DMS53 (cell line): ENCODE measurements at places on chromosomes 4 and X.

DNA sequence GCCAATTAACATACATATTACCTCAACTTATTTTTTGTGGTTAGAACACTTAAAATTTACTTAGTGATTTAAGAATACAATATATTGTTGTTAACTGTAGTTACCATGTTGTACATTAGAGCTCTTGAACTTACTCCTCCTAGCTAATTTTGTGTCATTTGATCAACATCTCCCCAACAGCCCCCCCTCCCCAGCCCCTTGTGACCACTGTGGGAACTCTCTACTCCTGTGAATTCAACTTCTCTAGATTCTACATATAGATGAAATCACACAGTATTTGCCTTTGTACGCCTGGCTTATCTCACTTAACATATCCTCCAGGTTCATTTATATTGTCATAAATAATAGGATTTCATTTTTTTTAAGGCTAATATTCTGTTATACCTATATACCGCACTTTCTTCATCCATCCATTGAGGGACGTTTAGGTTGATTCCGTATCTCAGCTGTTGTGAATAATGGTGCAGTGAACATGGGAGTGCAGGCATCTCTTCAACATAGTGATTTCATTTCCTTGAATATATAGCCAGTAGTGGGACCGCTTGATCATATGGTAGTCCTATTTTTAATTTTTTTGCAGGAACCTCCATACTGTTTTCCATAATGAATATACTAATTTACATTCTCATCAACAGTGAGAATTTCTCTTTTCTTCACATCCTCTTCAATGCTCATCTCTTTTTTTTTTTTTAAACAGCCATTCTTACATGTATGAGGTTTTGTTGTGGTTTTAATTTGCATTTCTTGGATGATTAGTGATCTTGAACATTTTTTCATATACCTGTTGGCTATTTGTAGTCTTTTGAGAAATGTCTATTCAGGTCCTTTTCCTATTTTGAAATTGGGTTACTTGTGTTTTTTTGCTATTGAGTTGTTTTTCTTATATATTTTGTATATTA is 66.8 kb downstream of the RAPGEF2 start:
- no peak for DNase-seq

DNA sequence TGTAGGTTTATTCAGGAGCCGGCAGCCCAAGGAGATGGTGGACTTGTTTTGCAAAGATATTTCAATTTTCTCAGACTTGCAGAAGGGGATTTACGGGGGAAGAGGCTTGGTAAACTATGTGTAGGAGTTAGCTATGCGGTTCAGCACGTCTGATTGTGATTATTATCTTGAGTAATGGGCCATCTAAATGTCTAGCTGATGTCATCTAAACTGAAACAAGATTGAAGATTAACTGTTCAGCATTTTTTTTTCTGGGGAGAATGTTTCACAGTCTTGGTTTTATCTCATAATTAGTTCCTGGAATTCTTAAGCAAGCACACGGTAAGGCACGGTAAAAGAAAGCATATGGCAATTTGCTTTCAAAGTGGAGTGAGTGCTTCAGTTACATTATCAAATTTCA is 207.3 kb upstream of the CXorf51B start:
- no peak for DNase-seq

- peak; percentile 50 for DNase-seq
These were observed 26.1 kb downstream of the LAMTOR3 start for GRCh38 chr4:99868126-99868596.

DNA sequence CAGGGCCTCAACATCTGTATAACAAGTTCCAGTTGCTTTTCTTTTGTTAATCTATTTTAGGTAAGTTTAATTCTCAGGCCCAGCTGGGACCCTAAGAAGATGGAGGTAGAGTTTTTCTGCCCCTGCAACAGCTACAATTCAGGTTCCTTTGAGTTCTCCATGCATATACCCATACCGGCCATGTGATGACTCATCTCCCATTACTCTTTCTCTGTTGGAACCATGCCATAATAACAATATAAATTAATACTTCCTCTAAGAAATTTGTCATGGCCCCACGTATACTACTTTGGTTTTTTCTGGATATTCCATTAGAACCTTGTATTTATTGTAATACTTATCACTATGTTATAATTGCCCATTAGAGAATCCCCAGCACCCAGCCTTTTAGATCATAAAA is 1.3 kb upstream of the INTU start:
- DNase-seq: peak; percentile 59

GRCh38 chr4:26930964-26931363 is 70.3 kb downstream of the STIM2 start:
- DNase-seq: no peak

GRCh38 chrX:13598877-13599276 is 29.5 kb downstream of the EGFL6 start:
- DNase-seq: peak; percentile 1

DNA sequence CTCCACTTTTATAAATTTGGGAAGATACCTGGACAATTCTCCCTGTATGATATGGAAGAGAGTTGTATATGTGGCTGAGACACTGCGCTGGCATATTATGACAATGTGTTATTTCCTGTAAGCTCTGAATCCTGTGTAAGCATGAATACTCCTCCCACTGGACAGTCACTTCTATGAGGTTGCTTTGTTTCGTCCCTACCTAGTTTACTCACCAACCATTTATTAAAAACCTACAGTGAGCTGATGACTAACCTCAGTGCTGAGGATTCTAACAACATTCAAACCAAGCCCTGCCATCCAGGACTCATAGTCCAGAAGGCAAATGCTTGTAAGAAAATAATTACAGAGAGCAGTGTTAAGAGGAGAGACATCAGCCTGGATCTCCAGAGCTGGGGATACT is 1632.9 kb upstream of the TENM3 start:
- no peak for DNase-seq

- no peak for DNase-seq
These were observed 24.9 kb downstream of the TRIM61 start for GRCh38 chr4:164952551-164952950.

DNA sequence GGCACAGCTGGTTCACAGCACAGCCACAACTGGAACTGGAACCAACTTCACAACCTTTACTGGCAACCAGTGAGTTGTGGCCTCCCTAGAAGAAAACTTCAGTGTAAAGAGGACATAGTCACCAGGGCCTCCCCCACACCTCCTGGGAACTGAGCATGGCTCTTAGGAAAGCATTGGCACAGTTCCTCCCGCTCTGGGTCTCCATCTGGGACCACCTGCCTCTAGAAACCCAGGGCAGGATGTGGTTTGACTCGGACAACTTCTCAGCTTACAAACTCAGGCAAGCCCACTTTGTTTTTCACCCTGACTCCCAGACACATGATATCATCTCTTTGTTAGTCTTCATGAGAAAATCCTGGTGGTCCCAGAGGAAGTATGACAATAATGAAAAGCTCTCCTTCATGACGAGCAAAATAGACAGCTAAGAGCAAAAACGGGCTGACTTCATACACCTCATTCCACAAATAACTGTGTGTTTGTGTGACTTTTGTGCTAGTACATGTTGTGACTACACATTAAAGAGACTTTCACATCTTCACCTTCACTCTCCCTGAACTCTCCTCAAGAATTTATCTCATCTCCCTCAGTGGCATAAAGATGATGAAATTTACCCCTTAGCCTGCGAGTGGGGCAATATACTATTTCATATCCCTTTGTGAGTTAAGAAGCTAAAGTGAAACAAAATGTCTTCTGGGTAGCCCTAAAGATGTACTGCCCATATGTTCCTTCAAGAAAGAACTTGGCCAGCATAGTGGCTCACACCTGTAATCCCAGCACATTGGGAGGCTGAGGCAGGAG is 75.4 kb downstream of the SH3KBP1 start:
- no peak for DNase-seq

DNA sequence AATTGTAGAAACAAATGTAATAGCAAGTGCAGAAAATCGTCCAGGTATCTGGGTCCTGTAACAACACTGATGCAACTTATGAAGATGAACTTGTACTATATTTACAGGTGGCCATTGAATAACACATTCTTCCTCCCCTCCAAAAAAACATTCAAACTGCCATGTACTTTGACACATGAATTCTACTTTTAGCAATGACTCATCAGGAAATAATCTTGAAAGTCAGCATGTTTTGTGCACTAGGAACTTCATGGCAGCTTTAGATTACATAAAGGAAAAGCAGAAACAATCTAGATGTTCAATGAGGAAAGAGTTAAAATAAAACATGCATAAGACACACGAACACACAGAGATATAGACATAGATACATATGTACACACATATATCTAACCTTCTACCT is 2.5 kb downstream of the PABPC1L2A start:
- no peak for DNase-seq

- no peak for DNase-seq
These were observed 41.8 kb upstream of the MAGED1 start for GRCh38 chrX:51851507-51852085.

DNA sequence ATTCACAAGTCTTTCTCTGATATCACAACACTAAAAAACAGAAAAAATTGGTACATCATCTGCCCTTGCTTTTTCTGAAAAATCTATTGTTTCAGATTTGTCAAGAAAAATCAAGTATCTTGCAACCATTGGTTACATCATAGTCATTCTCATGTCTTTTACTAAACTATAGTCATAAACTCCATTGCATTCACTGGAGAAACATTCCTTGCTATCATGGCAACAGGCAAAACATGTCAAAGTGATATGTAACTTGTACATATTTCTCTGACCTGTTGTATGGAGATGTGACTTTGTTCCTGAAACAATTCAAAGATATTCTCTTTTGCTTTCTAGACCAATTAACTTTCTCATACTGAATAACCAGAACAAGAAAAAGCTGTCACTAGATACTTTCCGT is 121.9 kb upstream of the ANK2 start:
- no peak for DNase-seq

DNA sequence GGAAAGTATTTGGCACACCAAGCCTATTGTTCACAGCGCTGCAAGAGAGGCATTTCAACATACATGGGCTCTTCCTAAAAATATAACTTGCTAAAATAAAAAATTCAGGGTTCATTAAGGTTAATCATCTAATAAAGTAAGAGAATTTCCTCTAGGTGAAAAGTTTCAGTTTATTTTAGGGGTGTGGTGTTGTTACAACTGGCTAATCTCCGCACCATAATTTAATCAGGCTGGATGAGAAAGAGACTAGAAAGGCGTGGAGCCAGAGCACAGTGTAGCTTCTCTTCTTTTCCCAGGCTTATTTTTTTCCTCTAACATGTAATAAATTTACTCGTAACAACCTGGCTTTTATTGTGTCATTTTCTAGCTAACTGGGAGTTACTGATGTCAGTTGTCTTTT is 47.9 kb downstream of the FHL1 start:
- DNase-seq: no peak

DNA sequence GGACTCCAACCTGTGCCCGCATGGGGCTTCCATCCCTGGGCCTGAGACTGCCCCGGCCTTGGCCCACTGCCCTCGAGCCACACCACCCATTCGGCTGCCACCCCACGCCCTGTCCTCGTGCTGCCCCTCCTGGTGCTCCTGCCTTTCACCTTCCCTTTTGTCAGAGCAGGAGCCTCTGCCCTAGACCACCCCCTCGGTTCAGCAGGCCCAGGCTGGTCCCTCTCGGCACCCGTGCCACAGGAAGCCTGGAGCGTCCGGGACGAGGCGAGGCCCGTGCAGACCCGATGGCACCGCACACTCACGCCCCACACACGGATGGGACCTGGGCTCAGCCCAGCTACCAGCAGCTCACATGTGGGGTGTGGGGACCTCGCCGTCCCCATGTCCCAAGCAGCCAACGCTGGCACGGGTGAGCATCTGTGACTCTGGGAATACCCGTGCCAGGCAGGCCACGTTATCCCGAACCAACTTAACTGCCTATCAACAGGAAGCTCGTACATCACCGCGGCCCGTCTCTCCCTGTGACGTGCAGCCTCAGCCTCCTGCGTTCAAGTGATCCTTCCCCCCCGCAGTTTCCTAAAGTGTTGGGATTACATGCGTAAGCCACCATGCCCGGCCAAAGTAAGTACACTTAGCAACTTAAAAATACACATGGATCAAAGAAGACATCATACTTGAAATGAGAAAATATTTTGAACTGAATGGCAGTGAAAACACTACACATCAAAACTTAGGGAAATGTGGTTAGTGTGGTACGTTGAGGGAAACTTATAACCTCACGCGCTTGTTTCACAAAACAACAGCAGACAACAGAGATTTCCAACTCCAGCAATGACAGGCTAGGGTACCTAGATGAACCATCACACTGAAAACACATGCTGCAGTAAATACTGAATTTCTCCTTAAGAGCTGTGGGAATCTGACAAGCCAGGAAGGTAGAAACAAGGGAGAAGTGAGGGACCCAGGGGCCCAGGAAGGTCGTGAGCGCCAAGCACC is 29.0 kb downstream of the LRPAP1 start:
- no peak for DNase-seq

- DNase-seq: no peak
These were observed 50.9 kb downstream of the PRKG2 start for GRCh38 chr4:81164126-81164525.

GRCh38 chrX:46036508-46036907 is 508.7 kb downstream of the ZNF674 start:
- DNase-seq: no peak

DNA sequence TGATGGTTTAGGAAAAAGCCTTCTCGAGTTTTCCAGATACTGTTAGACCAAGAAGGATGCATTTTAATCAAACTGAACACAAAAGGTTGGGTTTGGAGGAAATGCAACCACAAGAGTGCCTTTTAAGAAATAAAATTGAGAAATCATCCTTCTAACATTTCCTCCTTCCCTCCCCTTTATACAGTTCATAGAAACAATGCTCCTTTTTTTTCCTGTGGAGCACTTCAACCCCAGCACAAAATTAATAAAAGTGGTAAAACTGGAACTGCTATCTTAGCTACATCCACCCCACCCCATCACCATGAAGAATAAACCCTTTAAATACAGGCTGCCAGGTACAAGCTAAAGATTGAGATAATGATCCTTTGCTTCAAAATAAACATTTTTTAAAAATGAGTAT is 211.1 kb downstream of the RELL1 start:
- DNase-seq: no peak

DNA sequence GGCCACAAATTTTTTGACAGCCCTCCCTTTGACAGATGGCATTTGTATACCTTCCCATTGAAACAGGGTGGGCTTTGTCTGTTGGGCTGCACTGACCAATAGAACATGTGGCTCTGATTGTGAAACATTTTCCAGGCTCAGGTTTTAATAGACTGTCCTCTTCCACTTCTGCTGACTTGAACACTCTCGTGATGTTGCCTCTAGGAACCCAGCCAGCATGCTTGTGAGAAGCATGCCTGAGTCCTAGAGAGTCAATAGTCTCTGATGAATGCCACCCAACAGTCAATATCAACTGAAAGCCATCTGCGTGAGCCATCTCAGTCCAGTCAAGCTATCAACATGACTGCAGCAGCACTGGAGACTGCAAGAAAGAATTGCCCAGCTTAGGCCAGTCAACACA is 290.0 kb downstream of the SLC7A11 start:
- no peak for DNase-seq

GRCh38 chr4:16415751-16416150 is 189.5 kb upstream of the TAPT1 start:
- DNase-seq: no peak

- DNase-seq: peak; percentile 56
These were observed 75.4 kb downstream of the DCHS2 start for GRCh38 chr4:154416190-154416547.

- peak; percentile 71 for DNase-seq
These were observed at the start of gene SOWAHD for GRCh38 chrX:119757979-119758730. Gene SOWAHD, plus strand, starts transcription at chrX:119758588. Its CDS starts 80 bp downstream, at chrX:119758668.
